Mesothelial cell of epicardium (in vitro differentiated cells): ENCODE measurements at places on chromosomes 16 and 17. TPM values are rescaled to one million over a fixed set of nuclear protein-coding genes. Genes with fewer than 3 reads are reported as not detected.

Gene ORC6
- 29.7 to 31.0 TPM (median 30.1 TPM) in 3 replicates for total RNA-seq

Gene TCF25
- 304 to 323 TPM (median 313 TPM) in 3 replicates for total RNA-seq

Gene RHOT1
- total RNA-seq, result 31.7 to 36.9 TPM (median 34.6 TPM) in 3 replicates

Gene PRSS36
- 0.96 to 1.7 TPM (median 1.4 TPM) in 3 replicates for total RNA-seq

Gene CEMP1
- total RNA-seq, result 0.75 to 1.7 TPM (median 1.1 TPM) in 3 replicates

Gene TBC1D3D
- total RNA-seq, result 0.72 to 1.3 TPM (median 1.0 TPM) in 3 replicates

Gene AATF
- total RNA-seq, result 31.3 to 36.2 TPM (median 33.9 TPM) in 3 replicates

Gene SLC38A8
- total RNA-seq, result not detected in 3 replicates

Gene KRT25
- not detected in 3 replicates for total RNA-seq

Gene C17orf107
- total RNA-seq, result 8.6 to 9.3 TPM (median 9.2 TPM) in 3 replicates

Gene IRX3
- 40.3 to 45.8 TPM (median 45.2 TPM) in 3 replicates for total RNA-seq

Gene TLK2
- total RNA-seq, result 61.6 to 67.8 TPM (median 61.9 TPM) in 3 replicates

Gene CBFA2T3
- total RNA-seq, result 10.1 to 11.5 TPM (median 10.1 TPM) in 3 replicates

Gene C1QTNF1
- total RNA-seq, result 21.9 to 22.1 TPM (median 22.1 TPM) in 3 replicates

- H3K27ac ChIP-seq, result no peak overlapping the region
- no peaks in the 10 kb centered on the region for H3K36me3 ChIP-seq
- no peaks in the 10 kb centered on the region for H3K4me1 ChIP-seq
- no peak overlapping the region for H3K4me3 ChIP-seq
- H3K27me3 ChIP-seq, result peaks cover 6% of the 10 kb centered on the region
Observed at GRCh38 chr17:2792366-2793169, 3.7 kb upstream of the RAP1GAP2 start.

- H3K27ac ChIP-seq, result peak overlapping the region; percentile 58
- no peaks in the 10 kb centered on the region for H3K36me3 ChIP-seq
- H3K4me3 ChIP-seq, result no peak overlapping the region
- H3K27me3 ChIP-seq, result no peaks in the 10 kb centered on the region
Observed at GRCh38 chr16:24700549-24701392, 28.7 kb upstream of the TNRC6A start.

GRCh38 chr16:54816471-54816870 is 114.2 kb upstream of the IRX5 start:
- no peaks in the 10 kb centered on the region for H3K27me3 ChIP-seq
- no peak for DNase-seq
- no peaks in the 10 kb centered on the region for H3K36me3 ChIP-seq
- no peak overlapping the region for H3K4me3 ChIP-seq
- H3K4me1 ChIP-seq, result peaks cover 21% of the 10 kb centered on the region

DNA sequence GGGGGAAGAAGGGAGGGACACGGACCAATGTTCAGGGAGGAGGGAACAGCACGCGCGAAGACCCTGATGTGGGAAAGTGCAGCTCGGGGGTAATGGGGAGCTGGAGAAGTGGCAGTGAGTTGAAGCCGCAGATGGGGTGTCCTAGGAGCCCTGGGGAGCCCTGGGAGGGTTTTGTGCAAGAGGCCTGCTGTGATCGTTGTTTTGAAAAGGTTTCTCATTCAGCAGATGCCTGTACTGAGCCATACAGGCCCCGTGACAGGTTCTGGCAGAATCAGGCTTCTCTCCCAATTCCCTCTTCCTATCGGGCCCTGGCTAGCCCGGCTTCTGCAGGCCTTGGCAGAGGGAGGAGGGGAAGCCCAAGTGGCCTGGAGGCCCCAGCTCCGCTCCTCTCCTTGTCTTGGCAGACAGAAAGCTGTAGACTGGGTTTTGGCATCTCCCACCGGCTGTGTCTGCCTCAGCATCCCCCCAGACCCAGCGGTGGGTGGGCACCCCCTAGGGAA is 38.4 kb upstream of the EMP2 start:
- no peaks in the 10 kb centered on the region for H3K36me3 ChIP-seq
- H3K27ac ChIP-seq, result peak overlapping the region; percentile 77
- DNase-seq, result no peak
- peak overlapping the region; percentile 21 for H3K4me3 ChIP-seq
- H3K27me3 ChIP-seq, result peaks cover 5% of the 10 kb centered on the region

- H3K4me1 ChIP-seq, result no peaks in the 10 kb centered on the region
- H3K4me3 ChIP-seq, result no peak overlapping the region
- no peak for DNase-seq
Observed at GRCh38 chr16:78727536-78727935, 628.1 kb downstream of the WWOX start.

- H3K27me3 ChIP-seq, result no peaks in the 10 kb centered on the region
- H3K4me1 ChIP-seq, result peaks cover 12% of the 10 kb centered on the region
- H3K27ac ChIP-seq, result no peak overlapping the region
Observed at GRCh38 chr17:40480501-40481003, 20.9 kb downstream of the TNS4 start.

DNA sequence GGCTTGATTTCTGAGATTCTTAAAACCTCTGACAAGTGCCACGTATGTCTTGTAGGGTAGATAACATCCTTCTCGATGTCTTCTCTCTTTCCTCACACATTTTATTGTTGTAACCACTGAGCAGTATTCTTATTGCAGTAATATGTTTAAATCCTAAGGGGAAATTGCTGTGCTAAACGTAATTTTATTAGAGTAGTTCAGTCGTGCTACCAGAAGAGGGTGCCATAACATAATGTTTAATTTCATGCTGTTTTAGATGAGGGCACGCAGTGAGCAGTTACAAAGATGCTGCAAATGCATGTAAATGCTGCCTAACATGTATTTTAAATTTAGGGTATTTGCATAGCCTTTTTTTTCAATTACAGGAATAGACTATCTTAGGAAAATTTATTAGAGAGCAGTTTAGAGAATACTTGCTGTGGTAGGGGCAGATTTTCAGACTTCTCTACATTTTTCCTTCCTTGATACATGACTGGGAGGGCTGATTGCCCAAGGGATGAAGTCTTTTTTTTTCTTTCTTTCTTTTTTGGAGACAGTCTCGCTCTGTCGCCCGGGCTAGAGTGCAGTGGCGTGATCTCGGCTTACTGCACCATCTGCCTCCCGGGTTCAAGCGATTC is 51.7 kb downstream of the GAN start:
- H3K27me3 ChIP-seq, result no peaks in the 10 kb centered on the region
- no peaks in the 10 kb centered on the region for H3K4me1 ChIP-seq
- peaks cover 30% of the 10 kb centered on the region for H3K36me3 ChIP-seq
- no peak overlapping the region for H3K27ac ChIP-seq
- no peak for DNase-seq
- no peak overlapping the region for H3K4me3 ChIP-seq

- H3K36me3 ChIP-seq, result no peaks in the 10 kb centered on the region
- peaks cover 14% of the 10 kb centered on the region for H3K4me1 ChIP-seq
- H3K27ac ChIP-seq, result no peak overlapping the region
- DNase-seq, result no peak
Observed at GRCh38 chr16:31480851-31481536, 1.9 kb upstream of the SLC5A2 start.

- DNase-seq, result no peak
- no peak overlapping the region for H3K27ac ChIP-seq
- peaks cover 10% of the 10 kb centered on the region for H3K4me1 ChIP-seq
- H3K4me3 ChIP-seq, result no peak overlapping the region
Observed at GRCh38 chr16:373020-373598, 2.8 kb upstream of the MRPL28 start.

GRCh38 chr16:86931410-86931941 is 353.1 kb downstream of the FOXL1 start:
- DNase-seq, result no peak
- no peaks in the 10 kb centered on the region for H3K36me3 ChIP-seq
- H3K4me3 ChIP-seq, result no peak overlapping the region
- H3K4me1 ChIP-seq, result peaks cover 44% of the 10 kb centered on the region
- no peaks in the 10 kb centered on the region for H3K27me3 ChIP-seq

- peaks cover 29% of the 10 kb centered on the region for H3K36me3 ChIP-seq
- H3K4me1 ChIP-seq, result no peaks in the 10 kb centered on the region
- DNase-seq, result no peak
Observed at GRCh38 chr16:87406495-87407088, 14.5 kb downstream of the MAP1LC3B start.

GRCh38 chr16:87516361-87516760 is 23.5 kb upstream of the ZCCHC14 start:
- H3K27ac ChIP-seq, result no peak overlapping the region
- peaks cover 2% of the 10 kb centered on the region for H3K27me3 ChIP-seq
- no peak for DNase-seq
- H3K36me3 ChIP-seq, result no peaks in the 10 kb centered on the region

GRCh38 chr16:75263291-75263962 is 12.0 kb upstream of the BCAR1 start:
- no peaks in the 10 kb centered on the region for H3K36me3 ChIP-seq
- H3K4me3 ChIP-seq, result peak overlapping the region; percentile 81
- H3K4me1 ChIP-seq, result peaks cover 46% of the 10 kb centered on the region
- no peaks in the 10 kb centered on the region for H3K27me3 ChIP-seq

DNA sequence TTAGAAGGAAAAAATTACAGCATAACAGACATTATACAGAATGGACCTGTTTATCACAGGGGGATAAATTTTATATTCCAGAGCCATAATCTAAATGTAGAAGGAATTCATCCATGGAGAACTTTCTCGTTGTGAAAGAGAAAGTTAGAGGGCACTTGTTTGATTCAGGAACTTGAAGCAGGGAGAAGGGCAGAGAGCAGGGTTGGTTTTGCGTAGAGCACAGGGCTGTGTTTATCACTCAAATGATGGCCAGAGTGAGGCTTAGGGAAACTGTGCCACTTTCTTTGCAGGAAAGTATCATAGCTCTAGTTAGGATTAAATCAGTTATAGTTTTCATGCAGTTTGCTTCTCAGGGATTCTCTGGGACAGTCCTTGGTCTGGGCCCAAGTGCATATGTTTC is 29.1 kb upstream of the MED13 start:
- DNase-seq, result no peak
- H3K36me3 ChIP-seq, result no peaks in the 10 kb centered on the region
- no peak overlapping the region for H3K27ac ChIP-seq
- peaks cover 14% of the 10 kb centered on the region for H3K27me3 ChIP-seq
- no peak overlapping the region for H3K4me3 ChIP-seq

DNA sequence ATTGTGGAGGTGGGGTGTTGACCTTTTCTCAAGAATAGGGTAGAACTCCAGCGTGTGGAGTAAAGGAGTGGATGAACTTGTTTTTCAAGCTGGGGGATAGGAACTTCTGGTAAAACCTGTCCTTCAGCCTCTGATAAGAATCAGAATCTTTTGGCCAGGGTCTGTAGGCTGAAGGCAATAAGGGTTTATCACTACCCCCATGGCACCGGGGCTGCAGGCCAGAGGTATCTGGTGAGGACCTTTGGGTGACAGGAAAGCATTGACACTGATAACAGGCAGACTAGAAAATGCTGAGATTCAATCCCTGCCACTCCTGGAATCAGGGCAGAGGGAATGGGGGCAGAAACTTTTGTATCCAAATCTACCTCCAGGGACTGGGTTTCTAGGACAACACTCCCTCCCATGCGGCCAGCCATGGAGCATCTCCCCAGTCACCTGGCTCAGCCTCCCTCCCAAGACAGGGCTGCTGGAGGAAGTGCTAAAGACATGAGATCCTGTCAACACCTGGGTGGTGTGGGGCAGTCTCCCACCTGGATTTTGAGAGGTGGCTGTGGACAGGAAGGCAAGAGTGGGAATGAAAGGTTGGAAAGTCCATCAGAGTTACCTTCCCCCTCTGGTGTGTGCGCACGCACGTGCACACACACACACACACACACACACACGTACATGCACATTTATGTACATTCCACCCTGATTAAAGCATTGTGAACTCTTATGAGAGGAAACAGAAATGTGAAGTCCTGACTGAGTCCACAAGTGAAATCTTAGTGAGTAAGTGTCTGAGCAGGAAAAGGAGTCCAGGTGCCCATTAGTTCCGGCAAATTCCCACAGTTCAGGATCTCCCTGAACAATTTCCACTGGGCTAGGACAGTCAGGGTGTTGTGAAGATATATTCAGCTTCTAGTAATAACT is 53.1 kb upstream of the MARCHF10 start:
- H3K27me3 ChIP-seq, result no peaks in the 10 kb centered on the region
- peaks cover 42% of the 10 kb centered on the region for H3K4me1 ChIP-seq
- no peak for DNase-seq
- peak overlapping the region; percentile 30 for H3K4me3 ChIP-seq
- peak overlapping the region; percentile 61 for H3K27ac ChIP-seq
- no peaks in the 10 kb centered on the region for H3K36me3 ChIP-seq

GRCh38 chr17:44502598-44503146 is 534 bp downstream of the GPATCH8 start:
- H3K27me3 ChIP-seq, result peaks cover 10% of the 10 kb centered on the region
- H3K36me3 ChIP-seq, result no peaks in the 10 kb centered on the region
- peak overlapping the region; percentile 99 for H3K27ac ChIP-seq
- H3K4me1 ChIP-seq, result peaks cover 28% of the 10 kb centered on the region

DNA sequence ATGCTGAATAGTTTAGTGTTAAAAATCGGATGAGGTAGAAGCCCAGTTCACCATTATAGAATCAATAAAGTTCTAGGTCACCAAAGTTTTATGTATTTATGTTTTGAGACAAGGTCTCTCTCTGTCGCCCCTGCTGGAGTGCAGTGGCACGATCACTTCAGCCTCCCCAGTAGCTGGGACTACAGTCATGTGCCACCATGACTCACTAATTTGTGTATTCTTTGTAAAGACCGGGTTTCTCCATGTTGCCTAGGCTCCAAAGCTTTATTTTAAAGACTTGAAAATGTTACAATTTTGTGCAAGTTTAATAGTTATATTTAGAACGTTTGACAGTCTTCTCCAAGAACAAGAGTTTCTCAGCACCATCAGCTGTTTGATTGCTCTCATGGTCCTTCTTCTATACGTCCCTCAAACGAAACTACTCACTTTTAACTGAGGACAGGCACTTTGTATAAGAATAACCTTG is 32.1 kb downstream of the NDE1 start:
- no peaks in the 10 kb centered on the region for H3K4me1 ChIP-seq
- no peak overlapping the region for H3K4me3 ChIP-seq
- no peak overlapping the region for H3K27ac ChIP-seq
- peaks cover 24% of the 10 kb centered on the region for H3K36me3 ChIP-seq
- no peaks in the 10 kb centered on the region for H3K27me3 ChIP-seq

GRCh38 chr16:73000020-73000906 is 47.7 kb downstream of the ZFHX3 start:
- DNase-seq, result no peak
- H3K4me3 ChIP-seq, result no peak overlapping the region
- H3K4me1 ChIP-seq, result peaks cover 59% of the 10 kb centered on the region
- H3K27ac ChIP-seq, result peak overlapping the region; percentile 23
- H3K27me3 ChIP-seq, result no peaks in the 10 kb centered on the region

DNA sequence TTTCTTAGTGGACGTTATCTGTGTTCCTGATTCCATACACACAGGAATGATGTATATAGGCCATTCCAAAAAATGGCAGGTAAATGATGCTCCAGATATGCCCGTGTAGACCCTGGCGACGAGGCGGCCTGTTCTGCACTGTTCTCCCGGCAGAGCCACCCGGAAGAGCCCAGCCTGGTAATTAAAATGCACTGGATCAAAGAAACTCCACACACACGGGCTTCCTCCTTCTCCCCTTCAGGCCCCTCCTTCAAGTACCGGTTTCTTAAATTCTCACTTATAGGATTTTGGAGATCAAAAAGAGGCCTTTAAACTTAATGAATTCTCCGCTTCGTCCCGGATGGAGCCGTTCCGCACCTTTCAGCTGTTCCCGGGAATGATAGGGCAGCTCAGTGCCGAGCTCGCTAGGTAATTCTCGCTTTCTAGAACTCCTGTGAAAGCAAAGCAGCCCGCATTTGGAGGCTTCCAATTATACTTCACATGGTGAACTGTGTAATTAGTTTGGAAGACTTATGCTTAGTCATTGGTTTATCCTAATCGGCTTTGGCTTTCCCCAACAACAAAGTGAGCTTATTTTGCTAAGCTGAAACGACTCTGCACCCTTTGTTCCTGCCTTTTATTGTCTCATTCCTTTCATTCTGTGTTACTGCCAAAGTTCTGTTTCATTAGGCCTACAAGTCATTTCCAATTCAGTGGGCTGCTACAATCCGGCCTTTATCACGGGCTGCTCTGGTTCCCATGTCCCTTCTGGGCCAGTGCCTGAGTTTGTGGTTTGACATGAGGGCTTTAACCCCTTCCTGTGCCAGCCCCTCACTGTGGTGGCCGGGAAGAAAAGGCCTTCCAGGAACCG is 150.0 kb downstream of the MSI2 start:
- H3K4me3 ChIP-seq, result no peak overlapping the region
- peaks cover 5% of the 10 kb centered on the region for H3K36me3 ChIP-seq
- H3K27me3 ChIP-seq, result no peaks in the 10 kb centered on the region
- H3K4me1 ChIP-seq, result peaks cover 54% of the 10 kb centered on the region
- DNase-seq, result no peak
